Chondrocyte (in vitro differentiated cells): ENCODE measurements at places on chromosomes 5 and 9. TPM values are rescaled to one million over a fixed set of nuclear protein-coding genes. Genes with fewer than 3 reads are reported as not detected.

Gene CTNND2
- 1.0 to 2.1 TPM (median 1.9 TPM) in 3 replicates for total RNA-seq

Gene TMEM174
- not detected in 3 replicates for total RNA-seq

Gene LPAR1
- total RNA-seq = 33.5 to 35.4 TPM (median 34.0 TPM) in 3 replicates

Gene ASTN2
- total RNA-seq = 3.2 to 5.4 TPM (median 3.6 TPM) in 3 replicates

Gene BRD8
- 31.4 to 49.5 TPM (median 33.1 TPM) in 3 replicates for total RNA-seq

Gene MUSK
- not detected in 3 replicates for total RNA-seq

Gene PCDHB9
- total RNA-seq = 3.1 to 4.8 TPM (median 3.7 TPM) in 3 replicates

Gene C9orf153
- total RNA-seq = 0.48 TPM in 1 of 3 replicates, not detected in the others

Gene PLAC8L1
- total RNA-seq = 0.59 to 0.97 TPM (median 0.94 TPM) in 3 replicates

Gene ITK
- not detected in 3 replicates for total RNA-seq

Gene DOCK2
- 2.0 to 11.8 TPM (median 3.1 TPM) in 3 replicates for total RNA-seq

Gene TAF11L10
- total RNA-seq = not detected in 3 replicates
